ENCODE measurements at places on chromosomes 3 and 15.
A peak's percentile ranks its signal among the peaks of the same experiment; 100 is the strongest.

DNA sequence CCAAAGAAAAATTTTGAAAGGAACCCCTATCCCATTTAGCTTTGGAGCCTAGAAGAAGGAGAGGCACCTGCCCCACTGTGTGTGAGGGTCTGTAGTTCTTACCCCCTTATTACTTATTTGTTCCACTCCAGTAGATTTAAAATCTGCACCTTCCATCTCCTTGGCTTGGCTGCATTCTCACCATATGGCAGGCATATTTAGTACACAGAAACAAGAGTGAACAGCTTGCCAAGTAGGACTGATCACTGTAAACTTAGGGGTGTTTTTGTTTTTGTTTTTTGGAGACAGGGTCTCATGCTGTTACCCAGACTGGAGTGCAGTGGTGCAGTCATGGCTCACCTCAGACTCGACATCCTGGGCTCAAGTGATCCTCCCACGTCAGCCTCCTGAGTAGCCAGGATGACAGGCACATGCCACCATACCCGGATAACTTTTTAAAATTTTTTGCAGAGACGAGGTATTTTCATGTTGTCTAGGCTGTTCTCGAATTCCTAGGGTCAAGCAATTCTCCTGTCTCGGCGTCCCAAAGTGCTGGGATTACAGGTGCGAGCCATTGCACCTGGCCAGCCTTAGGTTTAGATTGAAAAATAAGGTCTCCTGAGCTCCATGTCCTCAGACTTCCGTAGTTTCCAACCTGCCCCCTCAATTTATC lies 14.1 kb upstream of the ANXA2 start:
- DNase-seq: no peak

- DNase-seq: no peak
These were observed 15.4 kb upstream of the SHF start for GRCh38 chr15:45203182-45203581.

- no peak for DNase-seq
These were observed 246.5 kb downstream of the PDZRN3 start for GRCh38 chr3:73378207-73378606.

DNA sequence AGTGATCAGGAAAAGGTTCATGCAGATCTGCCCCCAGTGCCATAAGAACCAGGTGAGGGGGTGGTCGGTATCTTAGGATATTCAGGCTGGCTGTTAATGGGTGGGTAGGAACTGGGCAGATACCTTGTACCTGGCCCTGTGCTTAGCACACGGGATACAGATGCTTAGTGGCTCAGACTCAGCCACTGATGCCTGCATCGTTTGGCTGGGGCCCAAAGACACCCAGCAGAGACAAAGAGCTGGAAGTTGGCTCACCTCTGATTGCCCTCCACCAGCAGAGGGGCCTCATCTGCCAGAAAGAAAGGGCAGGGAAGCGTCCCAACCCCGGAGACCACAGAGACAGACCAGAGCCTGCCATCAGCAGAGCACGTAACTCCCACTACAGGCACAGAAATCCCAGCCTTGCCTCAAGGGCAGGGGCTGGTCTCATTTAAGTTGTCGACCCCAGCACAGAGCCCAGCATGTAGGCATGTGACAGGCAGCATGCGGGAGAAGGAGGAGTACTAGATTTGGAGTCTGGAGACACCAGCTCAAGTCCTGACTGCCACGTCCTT lies 64.1 kb upstream of the SLC6A1 start:
- no peak for DNase-seq

DNA sequence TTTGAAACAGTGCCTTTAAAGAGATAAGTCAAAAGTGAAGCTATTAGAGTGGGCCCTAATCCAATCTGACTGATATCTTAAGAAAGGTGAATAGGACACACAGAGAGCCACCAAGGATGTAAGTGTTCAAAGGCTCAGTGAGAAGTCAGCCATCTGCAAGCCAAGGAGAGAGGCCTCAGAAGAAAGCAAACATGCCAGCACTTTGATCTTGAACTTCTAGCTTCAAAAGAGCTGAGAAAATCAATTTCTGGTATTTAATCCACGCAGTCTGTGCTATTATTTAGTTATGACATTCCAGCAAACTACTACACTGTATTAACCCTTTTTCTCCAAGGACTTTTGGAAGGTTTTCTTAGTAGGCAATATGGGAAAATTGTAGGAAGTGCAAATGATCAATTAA lies 95.7 kb downstream of the LRRC3B start:
- DNase-seq: no peak

DNA sequence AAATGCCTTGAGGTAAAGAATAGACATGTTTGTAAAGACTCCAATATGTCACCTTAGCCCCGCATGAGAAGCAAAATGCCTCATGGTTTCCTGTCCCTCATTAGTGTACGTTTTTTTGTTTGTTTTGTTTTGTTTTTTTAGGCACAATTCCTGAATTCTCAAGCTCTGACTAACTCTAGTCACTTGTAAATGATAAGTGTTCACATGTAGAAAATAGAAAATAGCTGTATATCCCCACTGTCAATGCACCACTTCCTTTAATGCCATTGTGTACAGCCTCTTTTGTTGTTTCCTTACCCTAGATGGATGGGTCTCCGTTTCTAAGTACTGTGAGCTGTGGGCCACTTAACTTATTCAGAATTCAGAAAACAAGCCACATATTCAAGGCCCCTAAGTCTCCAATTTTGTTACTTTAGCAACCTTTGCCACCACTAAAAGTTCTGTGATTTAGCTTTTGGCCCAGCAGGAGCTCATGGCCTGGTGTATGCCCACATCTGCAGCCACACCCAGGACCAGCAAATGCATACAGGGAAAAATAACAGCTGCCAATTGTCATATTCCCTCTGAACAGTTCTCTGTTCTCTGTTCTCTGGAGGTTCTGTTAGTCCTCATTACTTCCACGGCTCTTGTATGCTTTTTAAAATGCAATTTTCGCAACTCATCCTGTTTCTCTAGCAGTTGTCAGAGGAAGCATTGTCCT lies 655.5 kb downstream of the GBE1 start:
- no peak for DNase-seq

- DNase-seq: no peak
These were observed 109.5 kb upstream of the PFN2 start for GRCh38 chr3:150080058-150080730.

DNA sequence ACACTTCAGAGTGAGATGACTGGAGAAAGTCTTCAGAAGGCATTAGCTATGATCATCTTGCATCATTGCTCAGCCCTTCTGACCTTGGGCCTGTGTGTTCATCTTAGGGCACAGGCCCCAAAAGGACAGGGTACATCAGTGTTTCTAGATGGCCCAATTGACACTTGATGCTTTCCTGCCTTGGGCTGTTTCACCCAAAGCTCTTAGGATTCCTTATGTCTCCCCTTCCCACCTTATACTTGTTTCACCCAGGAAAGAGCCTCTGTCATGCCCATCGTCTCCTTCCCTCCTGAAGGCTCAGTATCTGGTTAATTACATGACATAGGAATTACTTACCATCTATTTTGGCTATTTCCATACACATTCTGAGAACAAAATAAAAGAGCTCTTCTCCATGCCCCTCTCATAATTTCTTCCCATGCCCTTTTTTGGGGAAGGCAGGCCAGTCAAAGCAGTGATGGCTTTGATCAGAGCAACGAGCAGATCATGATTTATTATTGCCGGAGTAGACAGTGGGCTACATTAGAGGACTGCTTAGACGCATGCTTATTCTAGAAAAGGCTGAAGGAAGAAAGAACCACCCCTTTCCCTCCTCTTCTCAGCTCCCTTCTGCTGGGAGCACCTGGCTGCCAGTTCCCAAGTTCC lies 72.9 kb downstream of the GHSR start:
- DNase-seq: no peak

GRCh38 chr15:43517354-43518196 lies at the start of gene MAP1A:
TSS of gene MAP1A (plus strand) at chr15:43517608. CDS start at chr15:43521474, 3,866 bp downstream.
- peak; percentile 86 for DNase-seq

GRCh38 chr15:70547846-70548487 lies 215.4 kb downstream of the UACA start:
- no peak for DNase-seq

DNA sequence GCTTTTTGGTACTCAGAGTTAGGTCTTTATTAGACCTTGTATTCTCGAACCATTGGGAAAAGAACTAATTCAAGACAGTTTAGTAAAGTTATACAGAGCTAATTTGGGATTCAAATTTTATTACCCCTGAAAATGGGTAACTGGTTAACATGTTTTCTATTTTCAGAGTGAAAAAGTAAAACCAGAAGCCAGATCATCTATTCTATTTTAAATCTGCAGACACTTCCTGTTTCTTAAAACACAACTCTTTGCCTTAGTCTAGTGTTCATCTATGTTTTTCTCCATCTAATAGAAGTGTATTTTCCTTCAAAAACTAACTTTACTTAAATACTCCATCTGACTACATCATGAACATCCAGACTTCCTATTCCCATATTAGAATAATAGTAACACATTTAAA lies 113.4 kb downstream of the CCNL1 start:
- no peak for DNase-seq

GRCh38 chr3:10555263-10555662 lies 49.9 kb upstream of the ATP2B2 start:
- no peak for DNase-seq

GRCh38 chr3:170844377-170844776 lies 25.6 kb downstream of the RPL22L1 start:
- no peak for DNase-seq

Measured in fibroblast of skin of scalp (primary cell).